ENCODE measurements at places on chromosomes 6 and 20.

- DNase-seq: no peak
These were observed 105.7 kb upstream of the LAMP5 start for GRCh38 chr20:9408422-9409300.

DNA sequence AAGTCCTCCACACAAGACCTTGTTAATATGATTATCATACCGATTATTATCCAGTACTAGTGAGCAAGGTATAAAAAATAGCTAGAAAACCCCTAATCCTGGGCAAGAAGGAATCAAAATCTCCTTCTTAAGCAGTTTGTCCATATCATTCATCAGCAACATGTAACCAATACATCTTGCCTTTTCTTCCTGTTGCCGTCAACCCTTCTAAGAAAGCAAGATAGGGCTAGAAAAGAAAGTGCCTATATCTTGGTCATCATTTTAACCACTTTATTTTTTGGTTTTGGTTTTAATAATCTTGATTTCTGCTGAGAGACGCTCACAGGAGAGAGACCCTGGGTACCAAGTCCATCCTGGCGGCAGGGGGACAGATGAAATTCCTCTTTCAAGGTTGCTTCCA lies 27.2 kb upstream of the PREX1 start:
- no peak for DNase-seq

- no peak for DNase-seq
These were observed 103.0 kb upstream of the KCNK16 start for GRCh38 chr6:39425346-39426072.

- DNase-seq: peak; percentile 25
These were observed 23.0 kb upstream of the SLC22A7 start for GRCh38 chr6:43274916-43275597.

GRCh38 chr6:118207947-118208346 lies 300.9 kb downstream of the SLC35F1 start:
- no peak for DNase-seq

DNA sequence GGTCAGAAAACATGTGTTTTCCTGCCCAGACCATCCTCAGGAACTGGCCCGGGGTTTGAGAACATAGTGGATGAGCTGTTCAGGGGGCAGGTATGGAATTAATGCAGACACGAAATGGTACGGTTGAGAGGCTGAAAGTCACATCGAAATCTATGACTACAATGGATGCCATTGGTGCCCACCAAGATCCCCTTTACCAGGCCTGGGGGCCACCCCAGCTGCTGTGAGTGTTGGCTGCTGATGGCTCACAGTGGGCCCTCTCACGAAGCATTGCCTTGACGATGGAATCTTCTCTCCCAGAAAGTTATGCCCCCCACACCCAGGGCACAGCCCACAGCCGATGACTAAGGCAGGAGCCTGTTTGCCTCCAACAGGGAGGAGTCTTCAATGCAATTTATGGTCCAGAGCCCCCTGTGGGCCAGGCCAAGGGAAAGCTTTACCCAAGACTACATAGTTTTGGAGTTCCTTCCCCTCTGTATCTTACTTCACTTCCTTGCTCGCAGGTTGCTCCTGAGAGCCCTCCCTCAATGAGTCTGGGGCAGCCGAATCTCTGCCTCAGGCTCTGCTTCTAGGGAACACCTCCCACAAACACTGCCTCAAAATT lies 92.6 kb downstream of the BFSP1 start:
- no peak for DNase-seq

DNA sequence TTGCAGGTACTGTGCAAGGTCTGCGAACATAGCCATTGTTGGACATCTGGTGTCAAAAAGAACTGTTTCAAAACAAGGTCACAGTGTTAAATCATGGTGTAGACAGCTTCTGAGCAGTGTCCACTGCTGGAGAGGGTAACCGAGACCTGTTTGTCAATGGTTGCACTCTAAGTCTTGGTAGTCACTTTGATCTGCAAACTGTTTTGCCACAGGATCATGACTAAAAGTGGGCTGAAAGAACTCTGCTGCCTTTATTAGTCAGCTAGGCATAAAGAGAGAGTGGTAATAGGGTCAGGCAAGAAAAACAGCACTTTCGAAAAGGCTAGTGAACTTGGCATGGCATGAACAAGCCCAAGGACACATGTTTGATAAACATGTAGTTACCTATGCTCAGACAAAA lies 552.3 kb upstream of the CITED2 start:
- DNase-seq: no peak

- no peak for DNase-seq
These were observed 51.0 kb upstream of the ZFP64 start for GRCh38 chr20:52242237-52243230.

DNA sequence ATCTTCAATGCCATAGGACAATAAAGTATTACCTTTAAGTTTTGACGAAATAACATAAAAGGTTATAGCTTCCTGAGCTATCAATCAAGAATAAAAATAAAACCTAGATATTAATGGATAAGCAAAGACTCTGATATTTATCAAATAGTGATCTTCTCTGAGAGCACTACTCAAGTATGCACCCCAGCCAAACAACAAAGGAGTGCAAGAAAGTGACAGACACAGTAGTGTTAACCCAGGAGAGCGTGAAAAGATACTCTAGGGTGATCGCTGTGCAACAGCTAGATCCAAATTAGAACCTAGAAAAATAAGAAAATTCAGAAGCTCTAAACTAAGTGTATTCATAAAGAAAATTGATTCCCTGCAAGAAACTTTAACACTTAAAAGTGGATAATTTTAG lies 83.5 kb upstream of the CDYL start:
- DNase-seq: no peak

GRCh38 chr20:34921436-34921835 lies 34.2 kb downstream of the GSS start:
- no peak for DNase-seq

DNA sequence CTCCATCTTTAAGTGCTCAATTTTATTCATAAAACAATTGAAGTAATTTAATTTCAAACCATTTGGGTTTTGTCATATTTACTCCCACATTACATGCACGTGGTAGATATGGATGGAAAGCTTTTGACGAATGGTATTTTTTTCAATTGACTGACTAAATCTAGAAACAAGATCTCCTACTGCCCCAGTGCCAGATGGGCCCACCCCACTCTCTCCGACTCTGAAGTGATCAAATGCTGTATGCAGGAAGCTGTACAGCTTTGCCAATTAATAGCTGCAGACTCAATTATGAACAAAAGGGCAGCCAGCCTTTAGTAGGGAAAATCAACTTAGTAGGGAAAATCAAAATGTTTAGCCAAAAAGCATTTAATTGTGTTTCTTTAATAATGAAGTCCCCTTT lies 46.2 kb downstream of the PACRG start:
- DNase-seq: no peak

DNA sequence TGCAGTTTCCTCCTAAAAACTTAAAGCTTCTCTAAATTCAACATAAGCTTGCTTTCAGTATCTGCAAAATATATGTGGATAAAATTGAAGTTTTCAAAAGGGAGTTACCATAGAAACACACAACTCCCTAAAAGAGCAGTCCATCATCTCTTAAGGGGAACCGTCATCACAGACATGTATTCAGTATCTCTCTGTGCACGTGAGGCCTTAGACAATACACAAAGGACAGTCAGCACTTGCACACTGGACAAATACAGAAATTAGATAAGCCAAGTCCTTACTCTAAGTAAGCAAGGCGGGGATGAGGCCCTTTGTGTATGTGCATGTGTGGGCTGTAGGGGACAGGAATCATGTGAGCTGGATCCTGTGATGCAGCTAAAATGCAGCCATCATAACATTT lies 136.6 kb downstream of the BACH2 start:
- no peak for DNase-seq

DNA sequence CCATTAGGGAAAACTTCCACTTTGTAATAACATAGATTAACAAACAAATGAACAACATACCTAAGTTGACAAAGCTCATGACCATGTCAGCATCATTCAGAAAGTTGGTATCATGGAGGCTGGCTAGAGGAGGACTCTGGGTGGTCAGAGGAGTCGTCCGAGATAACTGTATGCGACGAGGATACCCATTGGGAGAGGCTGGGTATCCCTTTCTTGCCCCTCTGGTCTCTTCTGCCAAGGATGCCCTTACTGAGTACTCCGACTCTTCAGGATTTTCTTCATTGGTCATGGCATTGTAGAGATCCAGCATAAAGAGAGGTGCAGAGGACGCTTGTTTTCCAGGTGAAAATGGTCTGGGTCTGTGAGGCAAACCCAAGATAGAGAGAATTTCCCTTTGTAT lies 1.1 kb downstream of the BMP5 start:
- DNase-seq: no peak

DNA sequence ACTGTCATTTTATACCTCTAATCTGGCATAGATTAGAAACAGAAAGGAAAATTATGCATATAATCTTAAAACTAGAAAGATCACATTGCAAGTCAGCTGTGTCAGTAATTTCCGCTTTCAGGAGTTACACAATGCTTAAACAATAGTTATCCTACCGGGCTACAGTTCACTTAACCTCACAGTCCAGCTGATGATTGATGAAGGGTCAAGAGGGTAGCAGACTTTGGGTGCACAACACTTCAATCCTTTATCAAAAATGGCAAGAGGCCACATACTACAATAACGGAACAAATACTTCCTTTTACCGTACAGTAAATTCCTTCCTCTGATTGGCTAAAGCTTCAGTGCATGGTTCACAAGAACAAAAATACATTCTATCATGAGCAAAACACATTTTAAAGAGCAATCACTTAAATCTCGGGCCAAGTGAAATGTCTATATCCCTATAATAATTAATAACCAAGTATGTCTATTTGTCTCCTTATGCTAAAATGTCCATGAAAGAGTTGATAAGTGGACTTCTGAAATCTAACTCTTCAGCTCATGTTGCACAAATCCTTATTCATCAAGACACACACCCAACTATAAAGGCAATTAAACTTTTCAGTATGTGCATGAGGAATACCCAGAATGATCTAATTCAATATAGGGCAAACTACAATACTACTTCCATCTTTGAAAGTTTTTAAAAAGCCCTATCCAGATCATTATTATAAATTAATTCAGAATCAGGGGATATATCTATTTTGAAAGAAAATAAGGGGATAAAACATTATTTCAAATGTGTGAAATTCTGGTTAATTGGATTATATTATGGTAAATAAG lies 76.8 kb downstream of the HIVEP2 start:
- DNase-seq: no peak

DNA sequence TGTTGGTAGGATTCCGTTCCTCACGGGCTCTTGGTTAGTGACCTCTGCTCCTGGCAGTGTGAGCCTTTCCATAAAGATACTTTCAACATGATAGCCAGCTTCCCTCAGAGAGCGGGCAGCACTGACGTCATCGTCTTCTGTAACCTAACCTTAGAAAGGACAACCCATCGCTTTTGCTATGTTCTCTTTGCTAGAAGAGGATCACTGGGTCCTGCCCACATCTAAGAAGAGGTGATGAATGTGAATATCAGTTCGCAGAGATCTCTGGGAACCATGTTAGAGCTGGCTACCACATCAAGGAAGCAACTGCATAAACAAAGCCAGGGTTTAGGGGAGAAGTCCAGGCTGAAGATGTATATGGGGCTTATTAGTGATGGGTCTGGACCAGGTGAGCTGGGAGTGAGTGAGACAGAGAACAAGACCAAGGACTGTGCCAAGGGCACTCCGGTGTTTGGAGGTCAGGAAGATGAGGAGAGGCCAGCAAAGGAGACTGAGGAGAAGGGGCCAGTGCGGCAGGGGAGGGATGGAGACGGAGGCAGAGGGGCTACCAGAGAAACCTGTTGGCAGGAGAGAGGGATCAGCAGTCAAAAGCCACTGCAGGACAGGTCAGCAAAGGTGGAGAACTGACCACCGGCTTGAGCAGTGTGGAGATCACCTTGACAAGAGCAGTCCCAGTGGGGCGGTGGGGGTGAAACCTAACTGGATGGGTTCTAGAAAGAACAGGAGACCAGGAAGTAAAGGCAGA lies 39.7 kb downstream of the PIM1 start:
- no peak for DNase-seq

DNA sequence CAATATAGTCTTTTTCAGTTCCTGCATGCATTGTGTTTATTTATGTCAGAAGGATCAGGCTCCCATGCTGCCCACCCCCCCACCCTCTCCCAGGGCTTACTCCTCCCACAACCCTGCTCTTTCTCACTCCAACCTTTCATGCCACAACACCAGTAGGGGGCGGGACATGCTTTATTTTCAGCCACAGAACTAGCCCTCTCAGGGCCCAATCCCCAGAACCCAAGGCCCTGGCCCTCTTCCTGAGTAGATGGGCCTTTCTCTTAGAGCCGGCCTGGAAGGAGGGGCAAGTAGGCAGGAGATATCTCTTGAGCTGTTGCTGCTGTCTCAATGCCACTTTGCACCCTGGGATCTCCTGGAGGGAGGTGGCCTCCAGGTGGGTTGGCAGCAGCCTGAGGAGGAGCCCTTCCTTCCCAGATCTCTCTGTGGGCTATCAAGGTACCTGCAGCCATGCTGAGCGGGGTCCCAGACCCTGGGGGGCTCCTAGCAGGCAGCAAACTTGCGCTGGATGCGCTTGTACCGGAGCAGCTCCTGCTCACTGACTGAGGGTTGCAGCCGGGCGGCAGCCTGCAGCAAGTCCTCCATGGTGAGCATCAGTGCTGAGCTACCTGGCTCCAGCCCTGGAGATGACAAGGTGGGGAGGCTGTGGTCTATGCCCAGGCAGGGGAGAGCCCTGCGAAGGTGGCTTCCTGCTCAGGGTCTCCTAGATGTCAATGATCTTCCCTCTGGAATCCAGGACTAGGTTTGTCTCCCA lies 3.5 kb downstream of the GNMT start:
- no peak for DNase-seq

GRCh38 chr6:20028143-20028542 lies 184.1 kb downstream of the MBOAT1 start:
- DNase-seq: no peak

GRCh38 chr6:33702345-33702977 lies 9.0 kb downstream of the UQCC2 start:
- no peak for DNase-seq

- DNase-seq: no peak
These were observed 31.3 kb upstream of the SLCO4A1 start for GRCh38 chr20:62611012-62611411.

- DNase-seq: no peak
These were observed 21.8 kb upstream of the UFL1 start for GRCh38 chr6:96499781-96500180.

GRCh38 chr20:40617594-40617993 lies 71.4 kb downstream of the MAFB start:
- no peak for DNase-seq

DNA sequence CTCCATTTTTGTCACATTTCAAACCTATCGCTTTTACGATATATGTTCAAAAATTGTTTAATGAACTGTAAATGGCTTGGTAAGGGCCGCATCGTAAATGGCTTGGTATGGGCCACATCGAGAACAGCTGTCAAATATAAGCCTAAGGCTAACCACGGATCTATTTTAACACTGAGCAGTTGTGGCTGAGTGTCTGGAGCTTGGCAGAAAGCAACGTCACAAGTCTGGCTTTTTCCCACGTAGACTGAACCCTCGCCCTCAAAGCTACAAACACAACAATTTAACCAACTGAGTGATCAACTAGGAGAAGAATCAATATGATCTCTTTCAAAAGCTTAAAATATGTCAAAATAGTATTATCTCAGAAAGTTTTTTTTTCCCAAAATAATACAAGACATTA lies 71.4 kb upstream of the PRSS16 start:
- DNase-seq: no peak

GRCh38 chr6:3410385-3411360 lies 46.2 kb downstream of the SLC22A23 start:
- peak; percentile 52 for DNase-seq

- DNase-seq: no peak
These were observed 106.1 kb downstream of the NOL4L start for GRCh38 chr20:32479012-32479411.

- no peak for DNase-seq
These were observed 238.2 kb upstream of the ZNF217 start for GRCh38 chr20:53831812-53832211.

Data from stimulated activated CD4-positive, alpha-beta T cell treated with anti-CD3 and anti-CD28 coated beads, Interleukin-12 subunit alpha, Interleukin-12 subunit beta, amount 100 ng/mL, for 24 hours (primary cell).